NCI-H1105 treated with DMSO at 0.1 percent for 48 hours (cell line): ENCODE measurements at places on chromosomes 1 and 21.
A peak's percentile ranks its signal among the peaks of the same experiment; 100 is the strongest.

DNA sequence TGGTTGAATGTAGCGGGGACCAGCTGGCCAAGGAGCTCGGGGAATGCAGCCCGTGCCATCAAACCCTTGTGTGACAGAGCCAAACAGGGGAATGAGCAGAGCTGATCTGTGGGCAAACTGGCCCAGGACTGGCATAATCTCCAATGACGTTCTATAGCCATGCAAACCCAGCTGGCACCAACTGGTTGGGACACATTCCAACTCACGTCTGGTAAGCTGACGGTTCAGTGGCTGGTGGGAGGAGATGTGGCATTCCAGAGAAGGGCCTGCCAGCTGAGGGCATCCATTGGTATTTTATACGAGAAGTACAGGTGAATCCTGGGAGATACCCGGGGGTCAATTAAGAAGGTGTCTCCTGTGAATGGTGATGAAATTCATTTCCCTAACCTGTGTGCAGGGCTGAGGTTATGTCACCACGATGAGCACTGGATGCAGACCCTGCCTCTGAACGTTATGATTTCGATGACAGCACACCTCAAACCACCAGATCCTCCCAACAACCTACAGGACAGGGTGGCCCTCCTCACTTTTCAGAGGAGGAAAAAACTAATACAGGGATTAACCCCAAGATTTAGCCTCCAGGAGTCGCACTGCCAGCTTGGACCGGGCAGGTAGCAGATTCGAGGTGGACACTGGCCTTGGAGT lies 39.0 kb upstream of the RUNX3 start:
- no peak for DNase-seq

DNA sequence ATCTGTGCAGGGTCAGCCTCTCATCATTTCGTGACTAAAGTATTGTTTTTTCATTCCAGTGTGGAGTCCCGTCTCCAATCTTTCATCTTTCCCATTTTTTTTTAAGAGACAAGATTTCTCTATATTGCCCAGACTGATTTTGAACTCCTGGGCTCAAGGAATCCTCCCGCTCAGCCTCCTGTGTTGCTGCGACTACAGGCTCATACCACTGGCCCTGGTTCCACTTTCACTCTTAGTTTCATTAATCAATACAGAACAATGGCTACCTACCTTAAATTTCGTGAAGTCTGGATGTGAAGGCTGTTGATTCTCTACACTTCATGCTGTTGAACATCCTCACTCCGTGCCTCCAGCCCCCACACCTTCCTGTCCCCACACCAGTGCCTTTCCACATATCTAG lies 97.7 kb upstream of the GREM2 start:
- DNase-seq: no peak

GRCh38 chr1:30998887-30999286 lies 66.6 kb downstream of the PUM1 start:
- DNase-seq: no peak

DNA sequence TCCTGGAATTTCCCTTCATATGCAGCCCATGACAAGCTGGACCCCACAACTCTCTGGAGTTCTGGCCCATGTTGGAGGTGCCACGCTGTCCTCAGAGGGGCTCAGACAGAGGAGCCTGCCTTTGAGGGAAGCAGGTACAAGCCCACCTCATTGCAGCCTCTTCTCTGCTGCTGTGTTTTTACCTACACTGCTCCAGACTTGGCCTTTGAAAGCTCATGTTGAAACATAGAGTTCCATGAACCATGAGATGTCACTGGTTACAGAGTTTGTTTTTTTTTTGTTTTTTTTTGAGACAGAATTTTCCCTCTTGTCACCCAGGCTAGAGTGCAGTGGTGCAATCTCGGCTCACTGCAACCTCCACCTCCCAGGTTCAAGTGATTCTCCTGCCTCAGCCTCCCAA lies 22.1 kb upstream of the ZBTB21 start:
- DNase-seq: no peak

GRCh38 chr1:94095744-94096469 lies 25.0 kb downstream of the ABCA4 start:
- no peak for DNase-seq

GRCh38 chr1:51729824-51730301 lies 113.0 kb downstream of the OSBPL9 start:
- peak; percentile 68 for DNase-seq

- peak; percentile 17 for DNase-seq
Measured at GRCh38 chr1:117368116-117369108, 1.2 kb downstream of the MAN1A2 start.

DNA sequence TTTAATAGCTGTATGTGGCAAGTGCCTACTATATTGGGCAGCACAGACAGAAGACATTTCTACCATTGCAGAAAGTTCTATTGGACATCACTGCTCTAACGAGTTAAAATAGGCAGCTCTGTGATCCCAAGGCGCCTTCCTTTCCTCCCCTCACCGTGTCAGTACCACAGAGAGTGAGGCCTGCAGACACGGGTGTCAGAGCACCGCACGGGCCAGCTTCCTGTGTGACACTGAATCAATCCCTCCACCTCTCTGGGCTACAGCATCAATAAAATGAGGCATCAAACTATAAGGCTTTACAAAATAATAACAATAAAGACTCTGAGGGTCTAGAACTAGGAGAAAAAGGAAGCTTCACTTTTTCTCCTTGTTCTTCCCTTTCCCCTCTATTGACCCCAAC lies 246.7 kb downstream of the FOXD2 start:
- no peak for DNase-seq

DNA sequence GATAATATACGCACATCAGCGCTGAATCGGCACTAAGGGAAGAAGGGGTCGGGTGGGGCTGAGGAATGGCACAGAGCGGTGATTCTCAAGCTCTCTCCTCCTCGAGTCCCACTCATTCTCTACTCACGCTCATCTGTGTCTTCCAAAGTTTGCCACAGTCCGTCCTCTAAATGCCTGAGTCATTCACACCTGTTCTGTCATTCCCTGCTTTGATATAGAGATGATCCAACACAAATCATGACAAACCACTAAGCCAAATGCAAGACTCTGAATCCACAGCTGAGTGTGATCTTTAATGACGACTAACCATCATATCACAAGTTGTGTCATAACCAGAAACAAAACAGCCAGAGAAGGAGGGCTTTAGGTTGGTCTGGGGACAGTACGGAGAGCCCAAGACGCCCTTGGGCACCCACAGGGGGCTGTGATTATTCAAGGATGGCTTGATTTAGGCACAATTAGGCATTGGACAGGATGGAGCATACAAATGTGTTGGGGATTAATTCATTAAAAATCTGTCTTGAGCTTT lies 501.5 kb downstream of the KIF26B start:
- DNase-seq: no peak

- peak; percentile 56 for DNase-seq
Measured at GRCh38 chr1:40849801-40850592, 12.2 kb downstream of the CITED4 start.

DNA sequence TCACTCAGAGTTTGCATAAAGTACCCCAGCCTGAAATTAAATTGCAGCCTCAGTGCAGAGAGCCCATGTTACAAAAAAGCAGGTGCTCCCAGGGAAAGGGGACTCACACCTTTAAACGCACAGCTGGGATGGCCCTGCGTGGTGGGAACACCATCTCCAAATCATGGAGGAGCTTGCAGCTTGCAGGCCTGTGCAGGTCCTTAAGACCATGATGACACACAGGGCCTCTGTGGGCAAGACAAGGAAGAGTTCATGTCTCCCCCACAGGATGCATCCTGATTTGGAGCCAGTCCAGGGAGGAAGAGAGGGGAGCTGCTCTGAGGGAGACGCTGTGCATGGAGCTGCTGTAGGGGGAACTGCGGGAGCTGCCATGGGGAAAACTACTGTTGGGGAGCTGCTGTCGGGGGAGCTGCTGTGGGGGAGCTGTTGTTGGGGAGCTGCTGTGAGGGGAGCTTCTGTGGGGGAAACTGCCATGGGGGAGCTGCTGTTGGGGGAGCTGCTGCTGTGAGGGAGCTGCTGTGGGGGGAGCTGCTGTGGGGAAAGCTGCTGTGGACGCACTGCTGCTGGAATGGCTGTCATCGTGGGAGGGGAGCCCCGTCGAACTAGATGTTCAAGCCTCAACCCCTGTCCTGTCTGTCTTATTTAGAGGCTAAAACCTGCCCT lies 113.9 kb downstream of the MATN1 start:
- DNase-seq: no peak

DNA sequence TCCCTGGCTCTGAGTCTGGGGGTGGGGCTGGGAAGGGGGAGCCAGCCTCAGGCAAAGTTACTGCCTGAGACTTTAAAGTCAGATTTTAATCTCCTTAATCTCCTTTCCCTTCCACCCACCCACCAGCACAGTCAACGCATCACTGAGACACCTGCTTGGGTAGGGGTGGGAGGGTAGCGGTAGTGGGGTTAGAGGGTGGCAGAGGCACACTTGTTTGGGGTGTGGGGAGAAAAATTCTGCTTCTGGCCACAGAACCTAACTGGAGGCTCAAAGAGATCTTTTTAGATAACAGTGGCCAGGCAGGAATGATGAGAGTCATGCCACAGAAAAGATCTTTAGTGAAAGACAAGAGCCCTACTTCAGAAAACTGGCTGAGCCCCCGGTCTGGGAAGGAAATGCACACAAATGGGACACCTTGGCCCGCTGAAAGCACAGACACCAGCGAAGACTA lies 44.1 kb downstream of the CD247 start:
- no peak for DNase-seq

DNA sequence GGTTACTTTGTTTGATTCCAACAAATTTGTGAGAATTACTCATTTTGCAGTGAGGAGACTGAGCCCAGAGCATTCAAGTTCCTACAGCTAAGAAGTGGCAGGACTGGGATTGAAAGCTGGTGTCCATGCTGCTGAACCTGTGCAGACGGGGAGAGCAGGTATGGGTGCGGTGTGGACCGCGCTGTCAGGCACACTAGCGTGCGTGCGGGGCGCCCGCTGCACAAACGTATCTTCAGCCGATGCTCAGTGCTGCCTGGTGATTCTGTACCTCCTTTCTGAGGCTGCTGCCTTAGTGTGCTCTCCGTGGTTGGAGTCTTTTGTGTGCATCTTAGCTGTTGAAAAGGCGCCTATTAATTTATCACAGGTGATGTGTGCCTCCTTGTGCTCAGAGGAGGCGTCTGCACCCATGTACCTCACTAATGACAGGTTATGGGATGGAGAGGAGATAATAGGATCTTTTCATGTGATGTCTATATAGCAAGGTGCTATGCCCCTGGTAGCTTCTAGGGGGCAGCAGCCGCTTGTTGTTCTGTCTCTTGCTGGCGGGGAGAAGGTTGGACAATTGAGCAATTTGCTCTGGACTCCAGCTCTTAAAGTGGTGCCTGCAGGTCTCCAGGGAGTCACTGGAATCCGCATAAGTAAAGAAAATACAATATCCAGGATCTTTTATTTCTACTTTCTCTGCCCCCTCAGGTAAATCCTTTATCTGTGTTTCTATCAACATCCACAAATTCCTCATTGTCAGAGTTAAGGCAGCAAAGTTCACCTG lies 32.5 kb downstream of the PEX14 start:
- peak; percentile 97 for DNase-seq

GRCh38 chr1:64194168-64195080 lies 9.0 kb upstream of the UBE2U start:
- peak; percentile 17 for DNase-seq

- no peak for DNase-seq
Measured at GRCh38 chr1:107559881-107560280, 405.1 kb downstream of the VAV3 start.

DNA sequence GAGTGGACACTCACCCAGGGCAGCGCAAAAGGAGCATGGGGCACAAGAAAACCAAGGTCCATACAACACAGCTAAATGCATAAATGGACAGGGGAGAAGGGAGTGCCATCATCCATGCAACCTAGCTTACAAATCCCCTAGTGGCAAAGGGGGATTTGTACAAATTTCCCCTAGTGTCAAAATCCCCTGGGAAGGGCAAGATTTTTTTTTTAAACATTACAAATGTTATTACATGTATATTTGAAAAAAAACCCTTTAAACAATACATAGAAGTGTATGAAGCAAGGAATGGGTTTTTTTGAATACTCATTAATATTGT lies 89.6 kb upstream of the IVNS1ABP start:
- no peak for DNase-seq

- no peak for DNase-seq
Measured at GRCh38 chr1:28510970-28511440, 5.2 kb downstream of the RCC1 start.

DNA sequence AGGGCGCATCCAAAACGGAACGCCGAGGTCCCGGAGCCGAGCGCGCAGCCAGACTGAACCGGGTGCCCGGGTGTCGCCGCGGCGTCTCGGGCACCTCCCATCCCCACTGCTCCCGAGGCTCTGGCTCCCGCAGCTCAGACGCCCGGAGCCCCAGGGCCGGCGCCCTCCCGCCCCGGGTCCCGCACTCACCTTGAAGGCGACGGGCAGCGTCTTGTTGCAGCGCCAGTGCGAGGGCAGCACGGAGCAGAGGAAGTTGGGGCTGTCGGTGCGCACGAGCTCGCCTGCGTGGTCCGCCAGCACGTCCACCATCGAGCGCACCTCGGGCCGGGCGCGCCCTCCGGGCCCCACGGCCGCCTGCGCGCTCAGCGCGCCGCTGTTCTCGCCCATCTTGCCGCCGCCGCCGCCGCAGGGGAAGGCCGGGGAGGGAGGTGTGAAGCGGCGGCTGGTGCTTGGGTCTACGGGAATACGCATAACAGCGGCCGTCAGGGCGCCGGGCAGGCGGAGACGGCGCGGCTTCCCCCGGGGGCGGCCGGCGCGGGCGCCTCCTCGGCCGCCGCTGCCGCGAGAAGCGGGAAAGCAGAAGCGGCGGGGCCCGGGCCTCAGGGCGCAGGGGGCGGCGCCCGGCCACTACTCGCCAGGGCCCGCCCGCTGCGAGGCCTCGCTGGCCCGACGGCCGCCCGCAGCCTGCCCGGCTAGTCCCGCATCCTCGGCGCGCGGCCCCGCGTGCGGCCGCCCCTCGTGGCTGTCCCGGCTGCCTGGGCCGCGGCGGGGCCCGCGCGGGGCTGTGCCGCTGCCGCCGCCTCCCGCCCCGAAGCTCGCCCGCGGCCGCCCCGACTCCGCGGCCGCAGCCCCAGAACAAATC lies 447 bp downstream of the RUNX3 start:
- DNase-seq: peak; percentile 64

DNA sequence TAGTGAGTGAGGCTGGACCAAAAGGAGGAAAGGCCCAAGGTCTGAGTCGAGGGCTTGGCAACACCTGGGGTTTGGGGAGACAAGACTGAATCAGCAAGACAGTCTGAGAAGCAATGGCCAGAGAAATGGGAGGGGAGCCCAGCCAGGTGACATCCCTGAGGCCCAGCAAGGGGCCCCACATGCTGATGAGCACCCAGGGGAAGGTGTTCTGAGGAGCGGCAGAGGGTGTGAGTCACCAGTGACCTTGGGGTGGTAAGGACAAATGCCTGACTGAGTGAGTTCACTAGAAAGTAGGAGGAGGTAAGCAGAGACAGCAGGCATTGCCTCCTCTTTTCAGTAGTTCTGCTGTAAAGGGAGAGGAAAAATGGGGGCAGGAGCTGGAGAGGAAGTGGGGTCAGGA lies 192.4 kb upstream of the GALNT2 start:
- no peak for DNase-seq
